ENCODE measurements at places on chromosomes 6 and 20.

GRCh38 chr6:122012578-122012977 is 386.9 kb upstream of the HSF2 start:
- DNase-seq, result no peak

DNA sequence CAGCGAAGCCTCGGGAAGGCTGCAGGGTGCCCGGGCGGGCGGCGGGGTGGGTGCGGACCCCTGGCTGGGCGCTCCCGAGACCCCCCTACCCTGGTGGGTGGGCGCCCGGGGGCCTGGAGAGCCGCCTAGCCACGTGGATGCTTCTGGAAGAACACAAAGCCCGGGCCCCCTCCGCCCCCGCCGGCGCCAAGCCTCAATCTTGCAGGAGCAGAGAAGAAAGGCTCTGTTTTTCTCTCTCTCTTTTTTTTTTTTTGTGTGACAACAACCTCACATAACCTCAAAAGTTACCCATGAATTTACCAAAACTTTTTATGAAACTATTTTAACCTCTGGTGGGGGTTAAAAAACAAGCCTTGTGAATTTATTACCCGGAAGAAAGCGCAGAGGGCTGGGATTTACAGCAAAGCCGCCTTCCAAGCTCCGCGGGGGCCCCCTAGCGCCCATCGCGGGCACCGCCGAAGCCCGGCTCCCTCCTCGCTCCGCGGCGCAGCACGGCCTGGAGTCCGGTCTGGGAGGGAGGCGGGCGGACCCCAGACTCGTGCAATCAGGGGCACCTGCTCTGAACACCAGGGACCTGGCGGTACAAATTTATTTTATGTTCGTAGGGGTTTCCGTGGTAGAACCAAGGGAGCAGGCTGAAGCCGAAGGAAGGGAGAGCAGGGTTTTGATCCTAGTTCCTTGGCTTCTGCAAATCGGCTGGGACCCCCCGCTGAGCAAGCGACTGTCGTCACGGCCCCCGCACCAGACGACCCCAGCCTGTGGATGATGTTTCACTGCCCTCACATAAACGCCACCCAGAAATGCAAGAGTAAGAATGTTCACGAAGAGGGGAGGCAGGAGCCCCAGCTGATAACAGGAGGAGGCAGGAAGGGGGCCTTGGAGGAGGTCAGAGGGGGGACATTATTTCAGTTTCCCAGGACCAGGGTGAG is 58.9 kb downstream of the ZNF831 start:
- DNase-seq, result peak; percentile 84

GRCh38 chr20:6014017-6014416 is 39.8 kb downstream of the LRRN4 start:
- DNase-seq, result no peak

GRCh38 chr20:55934146-55934545 is 71.2 kb downstream of the CBLN4 start:
- no peak for DNase-seq

- no peak for DNase-seq
Observed at GRCh38 chr6:107571354-107571753, 81.4 kb downstream of the SOBP start.

DNA sequence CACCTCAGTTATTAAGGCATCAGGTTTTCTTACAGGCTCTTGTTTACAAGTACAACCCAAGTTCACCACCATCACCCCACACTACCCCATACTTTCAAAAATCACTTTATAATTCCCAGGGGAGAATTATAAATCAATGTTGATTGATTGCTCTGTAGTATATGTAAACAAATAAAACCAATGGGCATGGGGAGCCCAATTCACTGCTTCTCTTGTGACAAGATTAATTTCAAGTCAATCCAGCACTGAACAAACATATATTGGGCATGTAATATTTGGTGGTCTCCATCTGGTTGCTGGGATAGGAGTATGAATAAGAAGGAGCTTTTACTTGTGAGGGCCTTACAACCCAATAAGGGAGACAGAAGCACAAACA is 95.8 kb downstream of the CLVS2 start:
- DNase-seq, result no peak

DNA sequence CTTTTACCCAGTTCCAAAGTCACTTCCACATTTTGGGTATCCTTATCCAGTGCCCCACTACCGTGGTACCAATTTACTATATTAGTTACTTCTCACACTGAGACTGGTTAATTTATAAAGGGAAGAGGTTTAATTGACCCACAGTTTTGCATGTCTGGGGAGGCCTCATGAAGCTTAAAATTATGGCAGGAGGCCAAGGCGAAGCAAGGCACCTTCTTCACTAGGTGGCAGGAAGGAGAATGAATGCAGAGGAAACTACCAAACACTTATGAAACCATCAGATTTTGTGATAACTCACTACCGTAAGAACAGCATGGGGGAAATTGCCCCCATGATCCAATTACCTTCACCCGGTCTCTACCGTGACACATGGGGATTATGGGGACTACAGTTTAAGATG is 106.7 kb upstream of the SAMD5 start:
- no peak for DNase-seq

- no peak for DNase-seq
Observed at GRCh38 chr6:74115674-74116073, 419.7 kb downstream of the CD109 start.

DNA sequence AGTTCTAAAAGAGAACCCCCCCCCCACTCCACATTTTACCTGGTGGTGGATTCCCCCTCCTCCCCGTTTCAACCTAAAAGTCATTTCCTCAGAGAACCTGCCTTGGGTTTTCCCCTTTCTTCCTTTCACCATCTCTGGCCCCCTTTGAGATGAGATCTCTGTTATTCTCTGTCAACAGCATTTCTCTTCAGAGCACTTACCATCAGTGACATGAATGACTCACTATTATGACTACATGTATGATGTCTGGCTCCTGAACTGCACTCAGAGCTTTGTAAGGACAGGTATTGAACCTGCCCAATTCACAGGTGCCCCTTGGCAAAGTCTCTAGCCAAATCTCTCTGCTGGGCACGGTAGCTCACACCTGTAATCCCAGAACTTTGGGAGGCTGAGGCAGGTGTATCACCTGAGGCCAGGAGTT is 61.4 kb upstream of the JARID2 start:
- no peak for DNase-seq

- no peak for DNase-seq
Observed at GRCh38 chr20:2576317-2576727, 39.9 kb downstream of the TMC2 start.

GRCh38 chr6:15444881-15445280 is 199.0 kb downstream of the JARID2 start:
- DNase-seq, result no peak

DNA sequence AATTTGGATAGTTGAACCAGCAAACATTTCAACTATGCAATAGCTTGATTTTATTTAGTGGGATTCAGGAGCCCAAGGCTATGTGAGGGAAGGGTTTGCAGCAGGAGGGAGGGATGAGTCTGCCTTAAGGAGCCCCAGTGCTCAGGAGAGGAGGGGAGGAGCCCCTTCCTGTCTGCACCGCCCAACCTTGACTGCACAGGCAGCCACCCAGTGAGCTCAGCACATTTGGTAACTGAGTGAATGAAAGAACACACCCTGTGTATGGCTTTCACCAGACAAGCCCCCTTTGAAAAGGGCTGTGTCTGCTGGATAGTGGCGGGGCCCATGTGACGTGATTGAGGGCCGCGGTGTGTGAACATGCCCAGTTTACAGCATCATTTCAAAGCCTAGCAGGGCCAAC is 17.0 kb downstream of the DACT2 start:
- peak; percentile 62 for DNase-seq

GRCh38 chr6:160260803-160261450 is 2.3 kb upstream of the SLC22A2 start:
- DNase-seq, result no peak

GRCh38 chr6:53175027-53175426 is 26.4 kb upstream of the GCM1 start:
- DNase-seq, result no peak

- DNase-seq, result peak; percentile 48
Observed at GRCh38 chr6:30615958-30616810, 859 bp downstream of the PPP1R10 start.

- DNase-seq, result peak; percentile 87
Observed at GRCh38 chr6:30744054-30744805, at the start of gene IER3. Gene IER3, minus strand, starts transcription at chr6:30744547. Its CDS starts 29 bp downstream, at chr6:30744518.

- no peak for DNase-seq
Observed at GRCh38 chr6:163474581-163474980, 60.1 kb downstream of the QKI start.

DNA sequence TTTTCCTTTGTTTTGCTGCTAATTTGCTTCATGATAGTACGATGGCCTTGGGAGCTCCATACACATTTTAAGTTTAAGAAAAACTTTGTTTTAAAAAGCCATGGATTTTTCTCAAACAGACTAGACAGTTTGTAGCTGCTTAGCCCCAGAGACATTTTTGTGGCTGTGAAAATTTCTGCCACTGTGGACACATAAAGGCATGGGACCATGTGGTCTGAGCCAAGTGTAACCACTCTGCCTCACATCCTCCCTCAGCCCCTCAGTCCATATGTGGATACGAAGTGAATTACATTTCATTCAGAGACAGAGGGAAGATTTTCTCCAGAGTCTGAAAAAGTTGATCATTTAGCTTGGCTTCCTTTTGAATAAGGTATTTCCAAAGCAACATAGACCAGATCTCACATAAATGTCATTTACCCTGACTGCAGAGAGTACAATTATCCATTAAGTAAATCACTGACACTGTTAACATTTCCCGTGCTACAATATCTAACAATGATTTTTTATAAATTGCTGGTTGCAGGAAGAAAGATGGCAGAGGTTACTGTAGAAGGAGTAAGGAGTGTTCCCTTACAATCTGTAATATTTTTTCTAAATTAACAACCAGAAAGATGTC is 87.4 kb downstream of the GJA1 start:
- DNase-seq, result no peak

GRCh38 chr20:45291526-45291925 is 15.1 kb upstream of the RBPJL start:
- no peak for DNase-seq

- DNase-seq, result no peak
Observed at GRCh38 chr6:35706468-35706867, 17.8 kb upstream of the FKBP5 start.

GRCh38 chr6:148999929-149000468 is 253.2 kb downstream of the UST start:
- peak; percentile 78 for DNase-seq

DNA sequence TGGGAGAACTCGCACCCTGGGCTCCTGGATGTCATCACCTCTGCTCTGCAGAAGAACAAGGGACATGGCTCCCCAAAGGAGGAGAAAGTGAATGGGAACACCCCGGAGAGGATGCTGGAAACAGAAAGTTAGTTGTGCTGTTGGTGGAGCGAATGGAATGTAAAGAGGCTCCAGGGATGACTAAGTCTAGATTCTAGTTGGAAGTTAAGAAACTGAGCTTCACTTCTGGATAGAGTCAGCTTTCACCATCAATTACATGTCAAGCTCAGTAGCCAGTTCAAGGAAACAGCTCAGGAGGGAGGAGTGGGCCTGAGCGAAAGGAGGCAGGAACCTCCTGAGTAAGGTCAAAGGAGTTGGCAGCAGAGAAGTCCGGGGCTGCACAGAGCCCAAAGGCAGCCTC is 132.1 kb upstream of the ARID1B start:
- no peak for DNase-seq

- DNase-seq, result no peak
Observed at GRCh38 chr6:132122871-132123270, 171.7 kb upstream of the CCN2 start.

DNA sequence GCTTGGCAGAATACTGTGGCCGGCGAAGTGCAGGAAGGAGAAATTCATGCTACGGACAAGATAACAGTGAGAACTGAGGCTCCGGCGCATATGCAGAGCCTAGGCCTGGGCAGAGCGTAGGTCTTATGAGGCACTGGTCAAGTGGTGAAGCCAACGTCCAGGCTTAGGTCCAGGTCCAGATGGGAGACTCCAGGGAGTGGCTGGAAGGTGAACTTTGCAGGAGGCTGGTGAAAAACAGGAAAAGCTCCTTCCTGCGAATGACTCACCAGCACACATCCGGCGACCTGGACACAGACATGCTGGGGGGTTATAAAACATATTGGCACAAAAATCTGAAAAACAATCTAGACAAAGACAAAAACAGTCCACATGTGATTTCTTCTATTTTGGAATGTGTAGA is 15.4 kb downstream of the C6orf141 start:
- DNase-seq, result peak; percentile 18

GRCh38 chr20:10857352-10858070 is 183.7 kb upstream of the JAG1 start:
- peak; percentile 73 for DNase-seq

DNA sequence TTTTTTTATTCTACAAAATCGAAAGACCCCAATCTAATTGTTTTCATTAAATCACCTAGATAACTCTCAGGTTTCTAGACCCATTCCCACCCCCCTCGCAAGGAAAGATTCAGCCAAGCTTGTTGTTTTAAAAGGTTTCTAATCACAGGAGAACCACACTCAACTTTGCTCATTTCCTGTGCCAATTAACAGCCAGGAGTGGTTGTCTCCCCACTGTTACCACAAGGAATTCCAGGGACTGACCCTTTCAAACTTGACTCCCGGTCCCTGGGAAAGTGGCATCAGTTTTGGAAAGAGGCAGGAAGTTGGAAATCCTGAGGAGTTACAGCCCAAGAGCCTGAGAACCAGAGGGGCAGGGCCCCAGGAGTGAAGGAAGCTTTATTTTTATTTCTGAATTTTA is 561.3 kb upstream of the JAG1 start:
- no peak for DNase-seq

DNA sequence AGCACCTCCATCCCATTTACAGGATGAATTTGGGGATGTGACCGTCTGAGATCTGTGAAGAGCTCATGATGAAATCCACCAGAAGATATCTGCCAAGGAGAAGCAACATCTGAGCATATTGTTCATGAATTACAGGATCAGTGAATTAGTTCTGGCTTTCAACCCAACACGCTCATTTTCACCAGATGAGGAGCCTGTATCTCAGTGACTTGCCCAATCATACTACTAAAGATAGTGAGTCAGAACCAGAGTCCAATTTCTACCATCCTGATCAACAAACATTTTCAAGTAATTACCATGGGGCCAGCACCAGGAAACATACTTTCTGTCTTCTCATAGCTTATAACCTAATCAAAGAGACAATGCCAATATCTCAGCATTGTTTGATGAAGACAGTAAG is 116.6 kb downstream of the ZDHHC14 start:
- no peak for DNase-seq

GRCh38 chr6:40764726-40765125 is 177.6 kb upstream of the LRFN2 start:
- no peak for DNase-seq

Measured in femur (tissue), 1 donor.